Activated gamma-delta T cell treated with anti-CD3 and anti-CD28 coated beads, Interleukin-2, amount 50 U/mL, for 16 hours (primary cell): ENCODE measurements at places on chromosomes 7 and 10.

GRCh38 chr10:101857802-101858476, 14.3 kb upstream of the KCNIP2 start:
- DNase-seq, result no peak

DNA sequence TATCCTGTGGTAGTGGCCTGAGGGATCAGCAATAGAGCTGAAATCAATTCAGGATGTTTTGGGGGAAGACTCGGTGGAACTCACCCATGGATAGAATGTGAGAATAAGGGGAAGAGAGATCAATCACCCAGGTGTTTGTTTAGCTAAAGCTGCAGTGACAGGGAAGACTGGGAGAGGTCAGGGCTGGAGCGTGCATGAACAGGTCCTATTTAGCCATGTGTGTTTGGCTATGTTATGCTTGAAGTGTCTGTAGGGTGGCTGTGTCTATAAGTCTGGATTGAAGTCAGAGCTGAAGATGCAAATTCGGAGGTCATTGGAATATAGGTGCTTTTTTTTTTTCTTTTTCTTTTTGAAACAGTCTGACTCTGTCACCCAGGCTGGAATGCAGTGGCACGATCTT, 4.6 kb downstream of the ATP6V1F start:
- no peak for DNase-seq

DNA sequence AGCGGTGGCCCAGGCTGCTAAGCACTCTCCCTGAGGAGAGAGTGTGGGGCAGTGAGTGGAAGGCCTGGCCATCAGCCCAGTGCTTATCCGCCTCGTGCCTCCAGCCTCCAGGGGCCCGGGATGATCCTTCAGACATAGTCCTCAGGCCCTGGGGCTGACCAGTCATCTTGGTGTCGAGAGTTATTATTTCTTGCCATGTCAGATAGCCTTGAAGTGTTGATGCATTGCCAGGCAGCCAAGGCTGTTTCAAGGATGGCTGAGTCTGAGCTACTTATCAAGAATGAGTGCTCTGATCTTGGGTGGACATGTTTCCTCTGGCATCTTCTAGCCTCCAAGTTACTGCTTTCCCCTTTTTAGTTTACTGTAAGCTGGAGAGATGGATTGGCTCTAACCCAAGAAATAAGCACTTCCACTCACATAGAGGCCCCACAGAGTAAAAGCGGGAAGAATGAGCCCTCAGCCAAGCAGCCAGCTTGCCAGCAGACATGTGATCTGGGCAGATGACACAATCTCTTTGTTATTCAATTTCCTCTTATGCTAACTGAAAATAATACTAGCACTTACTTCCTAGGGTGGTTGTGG, 136.5 kb upstream of the NAMPT start:
- DNase-seq, result no peak

- no peak for DNase-seq
Observed at GRCh38 chr7:40944981-40945585, 757.8 kb downstream of the INHBA start.

DNA sequence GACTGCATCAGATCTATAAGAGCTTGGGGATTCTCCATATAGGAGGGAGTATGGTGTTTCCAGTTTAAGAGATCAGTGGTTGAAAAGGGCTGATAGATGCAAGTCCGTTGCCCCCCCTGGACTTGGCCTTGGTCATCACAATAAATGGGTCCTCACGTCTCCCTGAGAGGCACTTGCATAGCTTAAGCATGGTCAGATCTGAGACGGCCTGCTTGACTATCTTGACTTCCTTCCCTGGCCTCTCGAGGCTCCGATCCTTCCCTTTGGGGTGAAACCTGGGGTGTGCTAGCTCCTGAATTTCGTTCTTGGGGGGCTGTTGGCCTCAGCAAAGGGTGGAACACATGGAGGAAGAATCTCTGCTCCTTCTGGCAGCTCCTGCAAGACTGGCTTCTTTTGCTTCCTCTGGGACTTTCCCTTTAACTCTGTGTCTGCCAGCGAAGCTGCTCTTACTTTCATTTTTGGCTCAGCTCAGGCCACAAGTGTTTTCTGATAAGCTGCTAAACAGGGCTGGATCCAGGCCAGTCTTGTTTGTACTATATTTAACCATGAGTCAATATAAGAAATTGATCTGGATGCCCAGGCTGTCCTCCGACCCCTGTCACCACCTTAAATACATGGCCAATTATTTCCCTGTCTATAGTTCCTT, 11.2 kb upstream of the ZNF485 start:
- no peak for DNase-seq

- DNase-seq, result no peak
Observed at GRCh38 chr10:18179891-18180290, 39.7 kb downstream of the CACNB2 start.

GRCh38 chr10:44186150-44186549, 198.7 kb downstream of the CXCL12 start:
- DNase-seq, result no peak

GRCh38 chr7:24715171-24715570, 42.1 kb downstream of the GSDME start:
- no peak for DNase-seq

- DNase-seq, result no peak
Observed at GRCh38 chr10:78528749-78529204, 495.1 kb downstream of the RPS24 start.

DNA sequence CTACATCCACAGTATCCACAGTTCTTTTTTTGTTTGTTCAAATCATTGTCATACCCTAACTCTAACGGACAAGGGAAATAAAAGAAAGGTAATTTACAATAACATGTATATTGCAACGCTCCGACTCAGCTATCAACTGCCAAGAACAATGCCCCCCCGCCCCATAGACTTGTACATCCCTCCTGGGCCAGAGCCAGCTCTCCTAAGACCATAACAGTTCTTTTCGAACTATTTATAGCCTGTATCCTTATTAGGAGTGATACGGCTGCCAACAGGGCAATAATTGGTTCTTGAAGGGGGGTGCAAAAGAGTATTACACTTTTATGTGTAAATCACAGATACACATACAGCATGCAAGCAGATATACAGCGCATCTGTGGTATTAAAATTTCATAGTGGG, 495.7 kb downstream of the GALNT17 start:
- DNase-seq, result no peak

- DNase-seq, result no peak
Observed at GRCh38 chr10:102545997-102546396, 42.2 kb downstream of the SUFU start.

DNA sequence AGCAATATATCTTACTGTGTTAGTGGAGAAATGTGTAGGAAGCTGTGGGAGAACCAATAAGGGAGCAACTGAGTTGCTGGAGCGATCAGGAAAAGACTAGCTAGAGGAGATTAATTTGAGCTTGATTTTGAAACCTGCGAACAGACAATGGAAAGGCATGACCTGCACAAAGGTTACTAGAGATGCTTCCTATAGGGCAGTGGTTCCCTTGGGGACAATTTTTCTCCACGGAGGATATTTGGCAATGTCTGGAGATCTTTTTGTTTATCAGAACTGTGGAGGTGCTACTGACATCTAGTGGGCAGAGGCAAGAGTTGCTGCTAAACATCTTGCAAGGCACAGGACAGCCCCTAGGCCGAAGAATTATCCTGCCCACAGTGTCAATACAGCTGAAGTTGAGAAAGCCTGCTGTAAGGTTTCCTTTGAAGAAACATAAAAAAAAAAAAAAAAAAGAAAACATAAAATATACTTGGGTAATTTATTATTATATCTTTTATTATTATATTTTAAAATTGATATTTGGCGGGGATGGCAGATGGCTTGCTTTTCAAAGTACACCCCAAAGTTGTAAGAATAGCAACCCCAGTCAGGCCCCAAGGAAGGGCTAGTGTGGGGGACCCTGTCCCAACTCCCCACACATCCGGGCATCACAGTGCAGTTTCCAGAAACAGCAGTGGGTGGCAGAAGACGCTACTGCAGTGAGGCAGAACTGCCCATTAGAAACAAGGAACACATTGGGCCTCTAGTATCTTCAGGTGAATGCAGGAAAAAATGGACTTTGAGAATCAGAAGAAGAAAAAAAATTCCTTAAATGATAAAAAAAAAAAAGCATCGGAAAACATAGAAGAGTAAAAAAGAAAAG, 481.6 kb downstream of the SH2D4B start:
- DNase-seq, result no peak

- no peak for DNase-seq
Observed at GRCh38 chr7:73595358-73595757, 17.0 kb upstream of the TBL2 start.

GRCh38 chr10:29151005-29151404, 137.9 kb upstream of the LYZL1 start:
- DNase-seq, result no peak

GRCh38 chr7:140704205-140704604, 7.7 kb downstream of the NDUFB2 start:
- no peak for DNase-seq

DNA sequence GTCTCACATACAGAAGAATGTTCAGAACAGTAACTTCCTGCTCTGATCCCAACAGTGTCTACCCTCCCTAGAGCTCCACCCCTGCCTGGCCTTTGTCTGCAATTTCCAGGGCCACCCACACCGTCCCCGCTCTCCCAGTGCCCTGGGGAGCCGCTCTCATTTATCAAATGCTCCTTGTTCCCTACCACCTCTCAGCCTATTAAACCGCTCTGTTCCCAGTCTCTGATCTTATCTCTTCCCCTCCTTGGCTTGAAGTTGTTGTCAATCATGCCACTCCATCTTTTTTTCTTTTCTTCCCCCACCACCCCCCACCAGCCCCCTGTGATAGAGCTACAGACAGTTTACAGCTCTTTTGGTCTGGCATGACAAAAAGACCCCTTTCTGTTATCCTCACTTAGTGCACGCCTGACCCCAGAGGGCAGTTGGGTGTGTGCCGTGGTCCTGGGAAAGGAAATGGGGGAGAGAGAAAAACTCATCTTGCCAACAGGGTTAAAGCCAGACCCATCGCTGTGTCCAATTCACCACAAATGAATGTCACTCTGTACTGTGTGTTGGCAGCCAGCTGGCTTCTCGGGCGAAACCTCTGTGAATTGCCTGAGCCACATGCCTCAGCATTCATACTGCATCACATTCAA, 28.8 kb upstream of the HECTD2 start:
- DNase-seq, result no peak

GRCh38 chr10:103772096-103772845, 83.1 kb downstream of the SH3PXD2A start:
- DNase-seq, result peak; percentile 12

DNA sequence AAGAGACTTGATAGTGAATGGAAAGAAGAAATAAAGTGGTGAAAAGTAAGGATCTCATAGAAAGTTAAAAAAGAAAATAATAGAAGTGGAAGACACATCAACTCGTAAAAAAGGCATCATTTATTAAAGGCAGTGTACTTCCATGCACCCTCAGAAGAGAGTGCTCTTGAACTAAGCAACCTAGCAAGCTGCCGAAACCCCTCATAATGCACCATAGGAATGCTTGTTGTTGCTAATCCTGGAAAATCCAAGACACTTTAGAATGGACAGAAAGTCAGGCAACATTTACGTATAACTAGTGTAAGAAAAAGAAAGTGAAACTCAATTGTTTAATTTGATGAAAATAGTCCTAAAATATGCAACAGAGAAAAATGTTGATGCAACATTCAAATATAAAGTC, 12.8 kb downstream of the TFPI2 start:
- no peak for DNase-seq

DNA sequence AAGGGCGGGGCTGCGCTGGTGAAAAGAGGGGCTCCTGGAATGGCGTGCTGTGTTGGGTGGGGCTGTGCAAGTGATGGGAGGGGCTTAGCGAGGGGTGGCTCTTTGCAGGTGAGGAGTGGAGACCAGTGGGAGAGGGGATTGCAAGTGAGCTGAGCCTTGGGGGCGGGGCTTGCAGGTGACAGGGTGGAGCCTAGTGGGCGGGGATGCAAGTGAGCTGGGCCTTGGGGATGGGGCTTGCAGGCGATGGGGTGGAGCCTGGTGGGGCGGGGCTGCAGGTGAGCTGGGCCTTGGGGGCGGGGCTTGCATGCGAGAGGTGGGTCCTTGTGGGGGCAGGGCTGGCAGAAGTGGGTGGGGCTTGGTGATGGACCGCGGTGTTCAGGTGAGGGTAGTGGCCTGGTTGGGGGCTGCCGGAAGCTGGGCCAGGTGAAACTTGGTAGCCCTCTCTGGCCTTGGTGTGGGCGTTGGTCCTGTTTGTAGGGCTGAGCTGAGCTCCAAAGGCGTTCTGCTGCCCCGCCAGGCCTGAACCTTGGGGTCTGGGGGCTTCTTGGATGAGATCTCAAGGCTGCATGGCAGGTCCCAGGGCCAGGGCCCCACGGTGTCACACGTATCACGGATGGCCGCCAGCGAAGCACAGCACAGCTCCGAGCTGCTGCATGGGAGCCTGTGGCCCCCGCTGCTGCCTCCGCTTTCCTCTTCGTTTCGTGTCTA, 743 bp upstream of the PITRM1 start:
- no peak for DNase-seq

GRCh38 chr10:50501924-50502452, 121.8 kb downstream of the SGMS1 start:
- no peak for DNase-seq

DNA sequence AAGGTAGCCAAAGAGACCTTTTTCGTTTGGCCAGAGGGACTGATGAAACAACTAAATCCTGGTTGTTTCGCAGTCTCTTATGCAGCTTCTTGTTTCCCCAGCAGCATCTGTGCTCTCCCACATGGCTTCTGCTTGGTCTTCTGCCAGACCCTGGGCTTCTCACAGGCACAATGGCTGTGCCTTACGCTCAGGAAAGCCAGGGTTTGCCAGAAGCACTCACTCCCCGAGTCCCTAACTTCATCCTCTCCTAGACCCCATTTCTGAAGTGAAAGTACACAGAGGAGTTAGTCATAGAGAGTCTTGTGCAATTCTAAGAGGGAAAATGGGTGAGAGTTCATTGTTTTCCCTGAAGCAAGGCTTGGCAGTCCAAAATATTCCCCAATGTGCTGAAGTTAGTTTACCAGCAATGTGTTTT, 121.7 kb downstream of the EVX1 start:
- no peak for DNase-seq

DNA sequence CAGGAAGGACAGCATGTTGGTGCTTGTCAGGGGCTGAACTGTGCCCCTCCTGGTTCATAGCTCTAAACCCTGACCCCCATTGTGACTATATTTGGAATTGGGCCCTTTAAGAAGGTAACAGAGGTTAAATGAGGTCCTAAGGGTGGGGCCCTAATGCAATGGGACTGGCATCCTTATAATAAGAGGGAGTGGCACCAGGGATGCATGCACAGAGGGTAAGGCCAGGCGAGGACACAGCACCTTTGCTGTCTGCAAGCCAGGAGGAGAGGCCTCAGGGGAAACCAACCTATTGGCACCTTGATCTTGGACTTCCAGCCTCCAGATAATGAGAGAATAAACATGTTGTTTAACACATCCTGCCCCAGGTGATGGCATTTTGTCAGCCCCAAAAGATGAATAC, 61.3 kb upstream of the EBF3 start:
- no peak for DNase-seq

- DNase-seq, result no peak
Observed at GRCh38 chr7:366161-366803, 76.3 kb downstream of the FOXL3 start.

DNA sequence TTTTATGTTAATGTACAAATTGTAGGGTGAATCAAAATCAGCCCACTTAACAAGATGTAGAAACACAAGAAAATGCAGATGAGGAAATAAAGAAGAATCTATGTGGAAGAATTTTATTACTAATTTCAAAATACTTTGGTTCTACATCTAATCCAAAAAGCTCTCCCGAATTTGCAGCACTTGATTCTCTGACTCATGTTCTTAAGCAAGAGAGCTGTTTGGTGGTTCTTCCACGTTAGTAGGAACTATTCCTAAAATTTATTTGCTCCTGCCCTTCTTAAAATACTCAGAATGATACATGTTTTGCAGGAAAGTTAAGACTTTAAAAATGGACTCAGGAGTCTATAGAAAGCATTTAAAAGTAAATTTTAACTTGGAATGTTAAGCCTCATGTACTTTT, 91.8 kb downstream of the ZMYND11 start:
- no peak for DNase-seq

- DNase-seq, result no peak
Observed at GRCh38 chr7:100190048-100190711, 12.5 kb downstream of the STAG3 start.
